ENCODE measurements at places on chromosomes 11 and 22.

- DNase-seq, result no peak
Measured at GRCh38 chr22:42964994-42965699, 49.8 kb downstream of the PACSIN2 start.

GRCh38 chr11:35934981-35935380, 8.9 kb upstream of the LDLRAD3 start:
- no peak for DNase-seq

DNA sequence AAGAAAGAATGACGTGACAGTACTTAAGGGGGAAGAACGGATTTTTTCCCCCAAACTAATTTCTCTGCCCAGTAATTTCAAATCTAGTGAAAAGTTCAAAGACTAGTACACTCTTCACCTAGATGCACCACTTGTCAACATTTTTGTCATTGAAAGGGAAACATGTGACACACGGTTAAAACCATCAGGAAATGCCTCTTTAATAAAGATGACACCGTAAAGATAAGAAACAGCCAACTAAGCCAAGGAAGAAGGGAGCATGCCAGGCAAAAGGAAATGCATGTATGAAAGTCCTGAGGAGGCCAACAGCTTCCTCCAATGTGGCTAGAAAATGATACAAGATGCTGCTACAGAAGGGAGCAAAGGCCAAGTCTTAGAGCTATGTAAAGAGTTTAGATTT, 49.4 kb downstream of the RSF1 start:
- DNase-seq, result no peak

DNA sequence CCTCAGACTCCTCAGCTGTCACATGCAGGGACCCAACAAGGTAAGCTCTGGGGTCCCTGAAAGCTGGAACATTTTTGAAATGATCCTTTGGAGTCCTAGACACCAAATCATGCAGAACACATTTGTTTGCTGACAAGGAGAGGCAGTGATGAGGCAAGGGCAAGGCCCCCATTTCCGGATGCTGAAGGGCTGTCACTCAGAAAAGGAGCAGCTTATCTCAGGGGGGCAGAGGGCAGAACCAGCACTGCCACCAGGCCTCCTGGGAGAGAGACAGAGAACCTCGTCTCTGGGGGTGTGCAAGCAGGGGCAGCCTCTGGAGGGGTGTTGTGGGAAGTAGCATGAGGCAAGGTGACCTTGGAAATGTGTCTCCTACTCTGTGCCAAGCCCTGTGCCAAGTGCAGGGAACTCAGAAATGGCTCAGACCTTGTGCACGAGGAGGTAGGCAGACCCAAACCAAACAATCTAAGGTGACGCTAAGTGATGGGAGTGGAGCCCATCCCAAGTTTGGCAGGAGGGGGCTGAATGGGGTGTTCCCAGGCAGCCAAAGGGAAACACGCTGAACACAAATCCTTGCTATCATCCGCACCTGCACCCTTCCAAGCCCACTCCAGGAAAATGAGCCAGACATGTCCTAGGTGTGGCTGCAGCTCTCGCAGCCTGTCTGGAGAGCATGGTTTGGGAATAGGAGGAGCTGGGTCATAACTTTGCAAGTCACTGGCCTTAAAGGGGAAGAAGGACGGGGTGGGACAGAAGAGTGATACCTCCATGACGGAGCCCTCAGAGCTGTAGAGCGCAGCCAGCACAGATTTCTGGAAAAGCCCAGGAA, 94.2 kb downstream of the PDE2A start:
- DNase-seq, result no peak

DNA sequence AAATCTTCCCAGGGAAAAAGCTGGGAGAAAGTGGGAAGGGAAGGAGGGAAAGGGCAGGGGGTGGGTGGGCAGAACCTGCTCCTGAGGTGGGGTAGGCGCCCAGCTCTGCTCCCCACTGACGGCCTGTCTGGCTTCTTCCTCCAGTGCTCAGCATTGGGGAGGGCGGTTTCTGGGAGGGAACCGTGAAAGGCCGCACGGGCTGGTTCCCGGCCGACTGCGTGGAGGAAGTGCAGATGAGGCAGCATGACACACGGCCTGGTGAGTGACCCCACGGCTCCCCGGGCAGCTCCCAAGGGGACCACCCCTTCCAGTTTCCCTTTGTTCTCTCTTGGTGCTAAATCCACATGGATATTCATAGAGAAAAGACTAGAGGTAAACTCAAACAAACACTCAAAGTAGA, 25.9 kb downstream of the SHANK3 start:
- no peak for DNase-seq

DNA sequence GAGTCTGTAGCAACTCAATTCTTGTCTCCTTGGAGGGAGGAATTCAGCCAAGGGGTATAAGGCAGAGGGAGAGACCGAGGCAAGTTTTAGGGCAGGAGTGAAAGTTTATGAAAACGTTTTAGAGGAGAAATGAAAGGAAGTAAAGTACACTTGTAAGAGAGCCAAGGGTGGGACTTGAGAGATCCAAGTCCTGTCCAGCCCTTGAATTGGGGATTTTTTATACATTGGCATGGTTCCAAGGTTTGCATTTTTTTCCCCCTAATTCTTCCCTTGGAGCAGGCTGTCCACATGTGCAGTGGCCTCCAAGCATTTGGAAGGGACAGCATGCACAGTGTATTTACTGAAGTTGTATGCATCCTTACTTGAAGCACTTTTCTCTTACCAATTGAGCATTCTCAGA, 192.1 kb downstream of the LUZP2 start:
- no peak for DNase-seq

DNA sequence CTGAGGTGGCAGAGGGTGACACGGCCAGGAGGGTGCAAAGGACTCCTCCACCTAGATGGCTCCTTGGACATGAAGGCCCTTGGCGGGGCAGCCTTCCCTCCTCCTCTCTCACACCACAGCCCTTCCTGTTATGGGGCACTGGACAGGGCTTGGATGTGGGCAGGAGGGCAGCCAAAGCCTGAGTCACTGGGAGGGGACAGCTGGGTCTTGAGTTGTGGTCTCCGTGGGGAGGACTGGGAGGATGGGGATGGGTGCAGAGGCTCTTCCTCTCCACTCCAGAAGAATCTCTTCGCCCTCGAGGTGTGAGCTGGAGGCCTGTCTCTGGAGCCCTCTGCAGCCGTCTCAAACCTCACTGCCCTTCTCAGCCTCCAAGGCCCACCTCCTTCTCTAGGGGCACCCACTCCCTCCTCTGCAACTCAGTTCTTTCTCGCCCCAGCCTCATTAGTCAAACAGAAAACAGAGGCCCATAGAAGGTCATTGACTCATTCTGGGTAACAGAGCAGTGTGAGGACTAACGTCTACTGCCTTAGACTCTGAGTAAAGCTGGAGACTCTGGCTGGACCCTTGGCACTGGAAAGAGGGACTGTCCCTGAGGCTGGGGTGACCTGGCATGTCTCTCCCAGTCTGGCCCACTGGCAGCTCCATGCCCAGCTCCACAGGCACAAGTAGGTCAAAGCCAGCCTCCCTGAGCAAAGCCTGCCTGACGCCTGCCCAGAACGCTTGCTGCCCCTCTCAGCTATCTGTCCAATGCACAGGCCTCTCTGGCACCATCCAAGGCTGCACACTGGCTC, 47.5 kb upstream of the CDON start:
- no peak for DNase-seq

DNA sequence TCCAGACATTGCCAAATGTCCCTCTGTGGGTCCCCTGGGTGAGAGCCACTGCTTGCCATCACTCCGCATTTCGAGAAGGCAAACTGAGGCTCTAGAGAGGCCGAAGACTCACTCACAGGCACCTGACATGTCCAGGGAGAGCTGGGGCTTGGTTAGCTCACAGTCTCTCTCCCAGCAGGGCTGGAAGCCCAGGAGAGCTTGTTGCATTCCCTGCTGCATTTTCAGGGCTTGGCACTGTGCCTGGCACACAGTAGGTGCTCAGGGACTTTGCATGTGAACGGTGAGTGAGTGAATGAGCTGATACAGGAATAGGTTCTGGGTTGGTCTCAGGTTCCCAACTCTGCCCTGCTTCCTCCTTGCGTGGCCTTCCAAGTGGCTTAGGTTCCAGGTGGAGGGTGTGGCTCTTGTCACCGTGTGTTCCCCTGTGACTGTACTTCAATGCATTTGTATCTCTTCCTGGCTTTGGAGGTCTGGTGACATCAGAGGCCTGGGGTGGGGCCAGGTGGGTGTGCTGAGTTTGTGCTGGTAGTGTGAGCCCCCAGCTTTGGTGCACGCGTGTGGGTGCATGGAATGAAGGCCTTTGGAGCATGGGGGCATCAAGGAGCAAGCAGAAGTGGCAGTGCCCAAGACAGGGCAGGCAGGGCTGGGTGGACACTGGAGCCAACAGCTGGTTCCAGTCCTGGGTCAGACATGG, 18.4 kb upstream of the SMIM38 start:
- no peak for DNase-seq

DNA sequence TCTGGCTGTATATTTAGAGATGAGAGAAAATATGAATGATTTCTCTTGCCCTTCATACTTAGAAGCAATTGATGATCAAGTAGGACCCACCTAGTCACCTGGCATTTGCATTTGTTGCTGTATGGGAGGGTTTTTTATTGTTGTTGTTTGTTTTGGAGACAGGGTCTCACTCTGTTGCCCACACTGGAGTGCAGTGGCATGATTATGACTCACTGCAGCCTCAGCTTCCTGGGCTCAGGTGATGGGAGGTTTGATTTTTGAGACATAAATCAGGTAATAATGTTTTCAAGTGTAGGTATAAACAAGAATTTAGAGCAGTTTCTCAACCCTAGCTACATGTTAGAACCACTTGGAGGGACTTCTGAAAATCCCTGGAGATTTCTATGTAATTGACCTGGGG, 63.0 kb downstream of the TNRC6B start:
- DNase-seq, result peak; percentile 62

GRCh38 chr11:102837156-102837555, 6.3 kb downstream of the MMP3 start:
- DNase-seq, result no peak

GRCh38 chr11:60994541-60995080, 23.1 kb downstream of the CD6 start:
- DNase-seq, result no peak

DNA sequence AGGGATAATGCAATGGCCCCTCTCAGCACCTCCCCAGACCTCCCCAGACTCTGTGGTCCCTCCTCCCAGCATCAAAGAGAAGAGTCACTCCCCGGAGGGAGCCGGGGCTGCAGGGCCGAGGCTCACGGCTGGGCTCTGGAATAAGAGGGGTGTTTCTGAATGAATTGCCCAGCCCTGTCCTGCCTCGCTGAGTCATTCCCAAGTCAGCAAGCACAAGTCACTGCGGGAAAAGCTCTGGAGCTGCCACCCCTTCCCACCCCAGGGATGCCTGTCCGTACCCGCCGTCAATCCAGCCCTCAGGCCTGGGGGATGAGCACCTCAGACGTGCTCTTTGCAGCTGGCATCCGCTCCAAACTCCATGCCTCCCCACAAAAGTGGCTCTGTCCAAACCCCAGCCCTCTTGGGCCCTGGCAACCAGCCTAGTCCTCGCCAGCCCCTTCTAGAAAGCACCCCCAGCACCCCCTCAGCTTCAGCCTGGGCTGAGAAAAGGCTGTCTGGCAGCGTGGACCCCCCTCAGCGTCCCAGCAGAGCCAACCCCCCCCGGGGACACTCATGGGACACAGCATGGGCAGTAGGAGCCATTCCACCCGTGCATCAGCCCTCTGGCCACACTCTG, 22.7 kb downstream of the CELSR1 start:
- DNase-seq, result no peak

DNA sequence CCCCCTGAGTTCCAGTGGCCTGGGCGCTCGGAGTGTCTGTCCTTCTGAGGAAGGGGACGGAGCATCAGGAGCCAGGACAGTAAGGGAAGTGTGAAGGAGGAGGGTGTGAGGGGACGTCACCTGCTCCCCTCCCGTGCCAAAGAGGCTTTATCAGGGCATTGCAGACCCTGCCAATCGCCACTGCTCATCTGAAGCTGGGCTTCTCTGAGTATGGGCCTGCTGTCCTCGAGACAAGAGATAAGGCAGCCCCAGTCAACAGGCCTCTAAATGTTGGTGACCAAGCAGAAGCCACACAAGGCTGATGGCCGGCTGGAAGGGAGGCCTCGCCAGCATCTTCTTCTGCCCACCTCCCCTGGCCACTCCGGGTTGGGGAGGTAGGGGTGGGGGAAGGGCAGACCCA, 29.8 kb downstream of the LIF start:
- no peak for DNase-seq

DNA sequence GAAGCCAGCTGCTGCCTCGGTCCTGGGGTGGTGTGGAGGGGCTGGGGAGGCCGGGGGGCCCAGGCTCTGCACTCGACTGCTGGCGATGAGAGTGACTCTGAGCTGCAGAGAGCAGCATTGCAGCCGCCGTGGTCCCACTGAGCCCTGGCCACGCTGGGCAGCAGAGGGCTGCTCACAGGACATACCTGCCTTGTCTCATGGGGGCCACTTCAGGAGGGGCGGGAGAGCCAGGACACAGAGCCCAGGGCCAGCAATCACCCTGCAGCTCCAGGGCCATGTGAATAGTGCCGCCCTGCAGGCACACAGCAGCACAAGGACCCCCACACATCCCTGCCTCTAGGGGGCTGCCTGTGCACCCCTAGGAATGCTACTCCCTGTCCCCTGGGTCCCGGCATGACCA, 147.0 kb downstream of the CRYBB2 start:
- DNase-seq, result no peak

DNA sequence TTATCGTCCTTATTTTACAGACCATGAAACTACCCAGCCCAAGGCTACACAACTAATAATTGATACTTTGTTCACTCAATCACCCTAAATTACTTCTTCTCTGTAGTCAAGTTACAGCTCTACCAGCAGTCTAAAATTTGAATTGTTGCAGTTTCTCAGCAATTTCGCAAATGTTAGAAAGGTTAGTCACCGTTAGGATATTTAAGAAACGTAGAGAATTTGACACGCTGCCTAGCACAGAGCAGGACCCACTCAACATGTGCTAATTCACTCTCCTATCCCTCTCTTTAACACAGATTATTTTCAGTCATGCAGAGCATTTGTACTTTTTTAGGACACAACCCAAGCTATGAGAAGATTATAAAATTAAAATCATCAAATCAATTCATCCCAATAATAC, 771.1 kb upstream of the LUZP2 start:
- DNase-seq, result no peak

GRCh38 chr11:26765323-26765722, 43.5 kb upstream of the SLC5A12 start:
- no peak for DNase-seq

DNA sequence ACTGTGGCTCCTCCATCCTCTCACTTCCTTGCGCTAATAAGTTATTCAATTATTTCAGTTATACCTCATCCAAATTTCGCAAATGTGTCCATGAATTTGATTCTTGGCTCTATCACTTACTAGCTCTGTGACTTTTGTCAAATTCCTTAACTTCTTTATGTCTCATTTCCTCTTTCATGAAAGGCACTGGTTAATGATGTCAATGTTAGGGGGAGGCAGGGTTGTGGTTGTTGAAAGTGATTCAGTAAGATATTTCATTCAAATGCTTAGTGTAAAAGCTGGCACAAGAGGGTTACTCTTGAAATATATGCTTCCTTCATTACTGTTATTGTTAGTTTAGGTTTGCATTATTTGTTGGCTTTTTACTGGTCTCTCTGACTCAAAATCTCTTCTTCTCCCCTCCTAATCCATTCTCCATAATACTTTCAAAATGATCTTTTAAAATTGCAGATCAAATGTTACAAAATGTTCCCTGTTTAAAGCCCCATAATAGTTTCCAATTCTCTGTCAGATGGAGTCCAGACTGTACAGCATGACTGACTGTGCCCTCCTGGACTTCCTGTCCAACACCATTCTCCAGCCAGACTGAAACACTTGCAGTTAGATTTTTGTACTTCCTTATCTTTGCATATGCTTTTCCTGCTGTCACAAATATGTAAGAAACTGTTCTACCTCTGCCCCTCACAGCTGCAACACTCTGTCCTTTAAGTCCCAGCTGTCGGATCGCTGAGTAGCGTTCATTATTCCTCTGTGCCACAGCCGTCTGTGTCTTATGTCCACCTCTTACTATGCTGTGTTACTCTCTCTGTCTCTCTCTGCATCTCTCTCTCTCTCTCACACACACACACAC, 510.6 kb upstream of the RAG2 start:
- DNase-seq, result no peak

Measured in effector memory CD4-positive, alpha-beta T cell (primary cell).